ENCODE measurements at places on chromosomes 2 and 18.

DNA sequence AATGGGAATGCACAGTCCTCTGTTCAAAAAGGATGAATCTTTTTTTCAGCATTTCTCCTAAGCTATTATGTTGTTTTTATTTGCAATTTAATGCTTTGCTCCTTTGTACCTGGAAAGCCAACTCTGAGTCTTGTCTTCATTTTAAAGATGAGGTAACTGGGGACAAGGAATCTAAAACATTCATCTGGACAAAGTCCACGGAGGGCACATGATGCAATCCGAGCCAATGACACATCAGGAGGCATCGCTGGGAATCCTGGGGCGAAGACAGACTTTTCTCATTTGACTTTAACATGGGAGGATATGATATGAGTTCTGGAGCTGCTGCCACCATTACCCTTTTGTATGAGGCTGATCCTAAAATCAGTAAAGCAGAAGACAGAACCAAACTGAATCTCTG, 116.5 kb upstream of the REG3G start:
- DNase-seq, result no peak

- DNase-seq, result no peak
These were observed 41.8 kb upstream of the GBX2 start for GRCh38 chr2:236209996-236210395.

DNA sequence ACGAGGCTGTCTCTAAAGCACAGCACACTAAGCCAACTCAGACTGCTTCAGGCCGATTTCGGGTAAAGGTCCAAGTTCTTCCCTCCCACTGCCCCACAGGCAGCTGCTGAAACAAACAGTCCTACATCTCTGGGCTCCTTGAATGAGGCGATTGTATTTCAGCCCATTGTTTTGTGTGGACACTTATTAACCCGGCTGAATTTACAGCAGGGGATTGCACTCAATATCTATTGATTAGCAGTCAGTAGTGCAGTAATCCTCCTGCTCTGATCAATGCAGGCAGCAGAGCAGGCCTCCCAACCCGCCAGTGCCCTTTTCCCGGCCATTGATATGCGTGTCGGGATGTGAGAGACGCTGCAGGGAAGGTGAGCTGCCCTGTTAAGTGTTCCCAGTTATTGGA, 330.1 kb downstream of the CMPK2 start:
- no peak for DNase-seq

DNA sequence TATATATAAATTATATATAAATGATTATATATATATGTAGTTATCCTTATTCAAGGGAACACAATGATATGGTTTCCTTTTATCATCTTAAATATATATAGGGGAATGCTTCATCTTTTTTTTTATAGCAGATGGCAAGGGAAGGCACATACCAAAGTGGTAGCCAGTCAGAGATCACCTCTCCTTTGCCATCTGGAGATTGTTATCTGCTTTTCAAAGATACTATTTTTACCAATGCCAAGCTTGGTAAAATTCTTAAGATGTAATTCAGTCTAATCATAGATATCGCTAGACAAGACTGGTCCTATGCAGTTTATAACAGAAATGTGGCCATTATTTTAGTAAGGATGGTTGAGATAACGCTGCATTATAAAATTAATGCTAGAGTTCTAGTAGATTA, 64.7 kb upstream of the DSEL start:
- no peak for DNase-seq

- no peak for DNase-seq
These were observed 17.2 kb downstream of the GKN2 start for GRCh38 chr2:68935471-68935870.

DNA sequence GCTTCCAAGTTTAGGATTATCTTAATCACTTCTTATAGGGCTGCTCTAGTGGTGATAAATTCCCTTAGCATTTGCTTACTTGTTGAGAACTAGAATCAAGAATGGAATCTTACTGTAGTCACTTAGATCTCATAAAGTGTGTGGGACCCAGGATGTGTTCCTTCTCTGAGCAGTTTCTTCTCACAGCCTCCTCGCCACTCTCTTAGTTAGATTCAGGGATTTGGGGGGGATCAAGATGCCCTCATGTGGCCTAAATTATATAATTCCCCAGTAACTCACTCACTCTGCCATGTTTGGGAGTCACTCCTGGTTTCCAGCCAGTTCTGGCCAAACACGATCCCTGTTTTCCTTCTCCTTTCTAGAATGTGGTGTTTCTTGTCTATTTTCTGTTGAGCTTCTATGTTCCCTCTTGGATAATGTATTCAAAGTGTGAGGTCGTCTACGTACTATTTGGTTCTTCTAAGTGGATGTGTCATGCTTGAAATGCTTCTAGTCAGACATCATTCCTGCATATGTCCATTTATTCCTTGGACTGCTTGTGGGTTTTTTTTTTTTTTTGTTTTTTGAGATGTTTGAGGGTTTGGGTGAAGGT, 414.9 kb upstream of the SYT4 start:
- DNase-seq, result no peak

GRCh38 chr2:88196490-88197087, 26.4 kb downstream of the THNSL2 start:
- no peak for DNase-seq

GRCh38 chr2:197599285-197599965, 76.0 kb downstream of the RFTN2 start:
- DNase-seq, result no peak

DNA sequence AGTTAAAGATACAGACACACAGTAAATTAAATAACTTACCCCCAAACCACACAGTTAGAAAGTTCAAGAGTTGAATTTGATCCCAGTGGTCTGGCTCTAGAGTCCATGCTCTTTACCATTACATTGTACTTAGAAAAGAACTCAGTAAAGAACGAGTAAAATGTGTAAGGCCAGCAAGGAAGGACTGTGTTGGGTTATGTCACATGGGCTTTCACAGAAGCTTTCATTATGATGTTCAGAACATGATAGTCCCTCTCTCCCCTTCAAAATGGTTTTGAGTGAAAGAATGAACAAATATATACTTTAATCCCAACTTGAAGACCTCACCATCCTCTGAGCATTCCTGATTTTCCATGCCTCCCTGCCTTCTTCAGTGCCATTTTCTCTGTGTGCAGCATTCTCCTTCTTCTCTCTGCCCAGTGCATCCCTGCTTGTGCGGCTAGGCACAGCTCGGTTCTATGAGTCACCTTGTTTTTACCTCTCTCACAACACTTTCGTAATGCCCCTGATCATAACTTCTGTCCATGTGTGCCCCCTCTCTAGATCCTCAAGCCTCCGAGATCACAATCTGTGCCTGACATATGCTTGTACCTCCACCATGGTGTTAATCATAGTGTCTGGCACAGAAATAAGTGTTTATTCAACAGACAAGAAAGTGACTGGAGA, 22.0 kb downstream of the RASGRP3 start:
- DNase-seq, result no peak

DNA sequence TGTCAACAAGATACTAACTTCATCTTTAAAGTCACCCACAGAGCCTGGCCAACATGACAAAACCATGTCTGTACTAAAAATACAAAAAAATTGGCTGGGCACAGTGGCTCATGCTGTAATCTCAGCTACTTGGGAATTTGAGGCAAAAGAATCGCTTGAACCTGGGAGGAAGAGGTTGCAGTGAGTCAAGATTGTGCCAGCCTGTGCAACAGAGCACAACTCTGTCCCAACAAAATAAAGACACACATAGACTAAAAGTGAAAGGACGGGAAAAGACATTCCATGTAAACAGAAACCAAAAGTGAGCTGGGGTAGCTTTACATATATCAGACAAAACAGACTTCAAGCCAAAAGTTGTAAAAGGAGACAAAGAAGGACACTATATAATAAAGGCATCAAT, 34.8 kb downstream of the USP34 start:
- no peak for DNase-seq

GRCh38 chr18:2412996-2413751, 158.1 kb downstream of the METTL4 start:
- no peak for DNase-seq

DNA sequence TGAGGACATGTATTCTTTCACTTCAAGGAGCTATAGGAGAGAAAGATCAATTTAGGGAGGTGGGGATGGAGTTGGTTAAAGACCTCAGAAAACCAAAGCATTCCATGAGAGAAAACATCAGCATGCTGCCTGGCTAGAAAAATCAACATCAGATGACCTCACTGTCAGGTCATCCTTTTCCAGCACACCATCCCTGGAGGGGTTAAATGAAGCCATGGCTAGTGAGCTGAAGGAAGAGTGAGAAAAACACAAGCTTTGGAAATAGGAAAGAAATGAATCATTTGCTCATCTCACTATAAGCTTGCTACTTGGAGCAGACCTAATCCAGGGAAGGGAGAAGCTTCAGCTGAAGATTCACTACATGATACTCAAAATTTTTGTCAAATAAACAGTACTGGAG, 109.5 kb upstream of the ITGB6 start:
- DNase-seq, result no peak

DNA sequence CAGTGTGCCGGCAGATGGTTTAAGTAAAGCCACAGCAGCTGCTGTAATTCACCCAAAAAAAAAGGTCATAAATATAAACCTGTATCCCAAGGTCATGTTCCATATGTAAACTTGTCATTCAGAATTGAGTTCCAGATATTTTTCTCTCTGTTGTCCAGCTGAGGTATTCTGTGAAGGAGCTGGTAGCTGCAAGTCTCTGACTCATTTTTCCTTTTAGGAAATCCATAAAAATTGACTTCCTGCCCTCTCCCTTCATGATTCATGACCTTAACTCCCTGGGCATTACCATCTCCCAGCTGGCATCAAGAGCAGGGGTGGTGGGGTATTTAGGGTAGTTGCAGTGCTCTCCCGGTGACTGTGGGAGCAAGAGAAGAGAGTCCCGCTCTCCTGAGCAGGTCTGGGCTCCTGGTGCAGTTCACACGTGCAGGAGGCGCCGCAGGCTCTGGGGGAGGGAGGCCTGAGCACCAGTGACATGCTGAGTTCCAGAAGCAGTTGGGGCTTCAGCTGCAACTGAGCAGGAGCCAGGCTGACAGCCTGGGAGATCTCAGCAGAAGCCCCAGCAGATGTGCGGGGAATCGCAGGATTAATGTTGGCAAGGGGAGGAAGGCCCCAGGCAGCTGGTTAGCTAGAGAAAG, 192.6 kb downstream of the MGAT5 start:
- no peak for DNase-seq

DNA sequence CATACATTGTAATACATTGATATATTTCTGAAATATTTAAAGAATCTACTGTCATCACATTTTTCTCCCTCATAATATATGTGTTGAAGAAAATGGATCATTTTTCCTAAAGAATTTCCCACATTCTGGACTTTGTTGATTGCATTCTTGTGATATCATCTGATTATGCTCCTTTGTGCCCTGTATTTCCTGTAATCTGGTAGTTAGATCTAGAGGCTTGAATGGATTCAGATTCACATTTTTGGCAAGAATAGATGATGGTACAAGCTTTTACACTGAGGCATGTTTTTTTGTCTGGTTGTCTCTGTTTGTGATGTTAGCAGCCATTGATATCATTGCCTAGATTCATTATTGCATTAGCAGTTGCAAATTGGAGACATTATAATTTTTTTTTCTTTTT, 13.4 kb downstream of the UBXN2A start:
- DNase-seq, result no peak

GRCh38 chr2:105674859-105675541, 69.7 kb upstream of the NCK2 start:
- no peak for DNase-seq

GRCh38 chr2:235614176-235614860, 120.5 kb downstream of the AGAP1 start:
- DNase-seq, result no peak

- DNase-seq, result no peak
These were observed 13.5 kb downstream of the RFX8 start for GRCh38 chr2:101461381-101461780.

GRCh38 chr2:777051-777450, 99.8 kb upstream of the TMEM18 start:
- DNase-seq, result no peak

- no peak for DNase-seq
These were observed 66.1 kb downstream of the RBBP8 start for GRCh38 chr18:22999212-22999611.

DNA sequence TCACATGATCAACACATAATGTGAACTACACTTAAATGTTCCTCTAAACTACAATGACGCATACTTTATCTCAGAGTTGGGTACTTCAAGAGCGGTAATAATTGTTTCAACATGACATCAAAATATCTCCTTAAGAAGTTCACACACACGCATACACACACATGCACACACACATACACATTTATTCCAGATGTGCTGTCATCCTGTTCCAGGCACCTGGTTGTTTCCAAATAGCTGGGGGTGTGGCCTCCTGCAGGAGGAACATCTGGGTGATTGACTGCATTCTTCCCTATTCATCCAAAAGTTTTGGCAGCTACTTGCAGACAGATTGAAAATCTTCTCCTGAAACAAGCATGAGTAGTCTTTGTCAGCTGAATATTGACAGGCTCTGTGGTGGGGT, 37.9 kb upstream of the PIK3C3 start:
- no peak for DNase-seq

GRCh38 chr2:54122939-54123338, 7.5 kb downstream of the ACYP2 start:
- no peak for DNase-seq

Measured in large intestine (tissue), 12 donors.